ENCODE measurements at places on chromosomes 4 and X.

GRCh38 chrX:7926501-7926900 lies 712 bp downstream of the PNPLA4 start:
- no peak for DNase-seq

- DNase-seq = no peak
Measured at GRCh38 chrX:134371133-134371532, 88.8 kb upstream of the HPRT1 start.

DNA sequence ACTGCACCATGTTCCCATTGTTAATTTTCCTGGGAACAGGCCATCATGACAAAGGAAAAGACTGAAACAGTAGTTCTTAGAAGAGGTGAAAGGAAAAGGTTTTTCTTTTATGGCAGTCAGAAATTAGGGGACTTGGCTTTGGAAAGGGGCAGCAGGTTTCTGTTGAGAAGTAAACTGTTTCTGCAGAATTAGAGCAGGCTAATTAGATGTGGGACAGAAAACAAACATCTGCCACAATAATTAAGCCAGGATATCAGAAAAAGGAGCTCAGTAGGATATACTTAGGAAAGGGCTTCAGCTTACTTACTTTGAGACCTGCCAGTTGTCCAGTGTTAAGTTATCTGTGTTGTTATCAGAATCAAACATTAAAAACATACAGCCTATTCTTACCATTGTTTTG lies 36.7 kb upstream of the STPG2 start:
- DNase-seq = no peak

DNA sequence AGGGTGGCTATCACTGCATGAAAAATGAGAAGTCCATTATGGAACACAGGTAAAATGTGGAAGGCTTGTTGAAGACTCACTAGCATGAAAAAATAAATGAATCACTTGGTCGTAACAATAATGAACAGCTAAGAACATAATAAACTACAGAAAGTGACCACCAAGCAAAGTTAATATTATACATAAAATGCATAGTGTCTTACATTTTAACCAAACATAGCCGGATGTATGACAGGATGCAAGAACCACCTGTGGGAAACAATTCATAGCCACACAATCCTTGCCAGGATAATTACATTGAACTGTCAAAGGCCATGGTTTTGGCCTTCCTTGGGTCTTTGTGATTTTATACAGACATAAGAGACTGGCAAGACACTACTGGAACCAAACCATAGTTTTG lies 81.9 kb upstream of the ATXN3L start:
- DNase-seq = no peak

GRCh38 chr4:163621821-163622220 lies 127.3 kb downstream of the TMA16 start:
- DNase-seq = no peak

- peak; percentile 54 for DNase-seq
Measured at GRCh38 chrX:22192419-22193060, 80.2 kb upstream of the CBLL2 start.

GRCh38 chr4:41538017-41538733 lies at the start of gene LIMCH1:
LIMCH1 (plus strand) TSS chr4:41538157; CDS start chr4:41605996, 67,839 bp downstream.
- DNase-seq = no peak
